Endodermal cell (in vitro differentiated cells): ENCODE measurements at places on chromosomes 5 and 9. TPM values are rescaled to one million over a fixed set of nuclear protein-coding genes. Genes with fewer than 3 reads are reported as not detected.

GRCh38 chr5:72892846-72893245 lies 63.0 kb upstream of the FCHO2 start:
- no peak for DNase-seq

PCDHGA6 gene
- 0.49 to 0.55 TPM (median 0.50 TPM) in 3 replicates for total RNA-seq

SPATA9 gene
- 0.70 and 0.99 TPM in 2 replicates for total RNA-seq

HNRNPAB gene
- 353 and 388 TPM in 2 replicates for total RNA-seq

DNA sequence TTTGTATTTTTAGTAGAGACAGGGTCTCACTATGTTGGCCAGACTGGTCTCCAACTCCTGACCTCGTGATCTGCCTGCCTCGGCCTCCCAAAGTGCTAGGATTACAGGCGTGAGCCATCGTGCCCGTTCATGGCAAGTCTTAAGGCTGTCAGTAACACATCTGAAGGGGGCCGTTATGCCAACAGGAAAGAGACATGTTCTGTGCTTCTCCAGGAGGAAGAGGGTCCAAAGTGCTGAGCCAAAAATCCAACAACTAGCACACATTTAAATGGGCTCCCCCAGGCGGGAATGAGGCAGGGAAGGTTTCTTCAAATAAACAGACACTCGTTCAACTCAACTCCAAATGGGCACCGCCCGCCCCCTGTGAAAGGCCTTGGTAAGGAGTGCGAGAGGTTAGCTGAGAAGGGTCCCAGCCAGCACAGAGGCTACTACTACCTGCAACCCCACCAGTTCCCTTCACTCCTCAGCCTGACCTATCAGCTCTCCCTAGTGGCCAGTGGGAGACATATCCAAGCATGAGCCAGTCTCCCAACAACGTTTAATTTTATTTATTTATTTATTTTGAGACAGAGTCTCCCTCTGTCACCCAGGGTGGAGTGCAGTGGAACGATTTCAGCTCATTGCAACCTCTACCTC lies 84.1 kb upstream of the DMRT1 start:
- peak; percentile 86 for DNase-seq

DNA sequence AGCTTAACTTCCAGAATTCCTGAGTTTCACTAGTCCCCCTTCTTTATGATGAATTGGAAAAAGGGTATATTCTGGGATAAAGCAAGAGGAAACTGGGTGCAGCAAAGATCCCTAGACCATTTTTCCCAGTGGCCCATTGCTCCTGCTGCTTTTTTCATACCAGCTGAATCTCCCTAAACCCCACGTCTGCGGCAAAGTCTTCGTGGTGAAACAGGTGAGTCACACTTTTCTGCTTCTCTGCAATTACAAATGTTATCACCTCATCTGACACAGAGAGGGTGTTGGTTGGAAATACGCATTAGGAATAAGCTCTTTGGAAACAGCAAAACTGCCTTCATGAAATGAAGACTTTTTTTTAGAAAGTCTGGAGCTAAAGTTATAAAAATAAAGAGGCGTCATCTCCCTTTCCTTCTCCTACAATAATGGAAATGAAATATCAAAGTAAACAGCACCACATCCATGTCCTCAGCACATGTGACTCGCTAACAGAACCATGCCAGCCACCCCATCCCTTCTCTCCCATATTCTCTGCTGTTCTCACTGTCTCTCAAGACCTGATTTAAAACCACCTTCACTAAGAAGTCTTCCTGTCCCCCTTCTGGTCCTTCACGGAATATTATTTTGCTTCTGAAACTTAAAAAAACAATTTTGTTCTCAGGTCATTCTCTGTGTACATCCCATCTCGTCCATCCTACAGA lies 39.5 kb upstream of the GLRX start:
- no peak for DNase-seq
